ENCODE measurements at places on chromosomes 12 and 14. TPM values are rescaled to one million over a fixed set of nuclear protein-coding genes. Genes with fewer than 3 reads are reported as not detected.

The HOXC11 gene
- total RNA-seq = not detected

The PTPRB gene
- 93.6 TPM for total RNA-seq

The CACNA2D4 gene
- 12.6 TPM for total RNA-seq

The HOXC13 gene
- not detected for total RNA-seq

The COQ10A gene
- 16.5 TPM for total RNA-seq

The FAM181A gene
- total RNA-seq = 4.0 TPM

The RNU4-1 gene
- under 0.01 TPM for total RNA-seq

The KRT5 gene
- 19.0 TPM for total RNA-seq

The PTPN21 gene
- total RNA-seq = 31.6 TPM

The CPM gene
- 241 TPM for total RNA-seq

The KRT7 gene
- 33.6 TPM for total RNA-seq

The CD163L1 gene
- 22.0 TPM for total RNA-seq

GRCh38 chr12:96228566-96229248 lies 34.5 kb downstream of the ELK3 start:
- no peak for DNase-seq

- DNase-seq = no peak
Observed at GRCh38 chr14:36313898-36314297, 6.5 kb downstream of the MBIP start.

- no peak for DNase-seq
Observed at GRCh38 chr12:131818821-131819585, 9.2 kb upstream of the MMP17 start.

DNA sequence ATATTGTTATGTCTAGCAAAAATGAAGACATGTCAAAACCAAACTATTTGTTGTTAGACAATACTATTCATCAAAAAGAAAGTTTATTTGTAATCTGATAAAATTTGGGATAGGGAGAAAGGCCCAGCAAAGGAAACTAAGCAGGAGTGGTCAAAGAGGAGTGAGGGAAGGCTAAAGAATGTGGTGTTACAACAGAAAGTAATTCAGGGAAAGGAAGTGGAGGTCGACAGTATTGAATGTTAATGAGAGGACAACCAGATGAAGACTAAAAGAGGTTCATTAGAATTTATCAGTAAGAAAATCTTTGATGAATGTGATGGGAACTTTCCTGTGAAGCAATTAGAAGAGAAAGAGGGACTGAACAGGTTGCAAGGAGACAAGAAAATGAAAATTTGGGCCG lies 33.9 kb downstream of the PLCZ1 start:
- DNase-seq = no peak

- peak; percentile 50 for DNase-seq
Observed at GRCh38 chr12:116257215-116257614, 20.3 kb downstream of the MED13L start.

GRCh38 chr12:5078423-5078822 lies 34.7 kb downstream of the KCNA5 start:
- DNase-seq = no peak

- no peak for DNase-seq
Observed at GRCh38 chr12:49543914-49544815, 5.3 kb downstream of the KCNH3 start.

DNA sequence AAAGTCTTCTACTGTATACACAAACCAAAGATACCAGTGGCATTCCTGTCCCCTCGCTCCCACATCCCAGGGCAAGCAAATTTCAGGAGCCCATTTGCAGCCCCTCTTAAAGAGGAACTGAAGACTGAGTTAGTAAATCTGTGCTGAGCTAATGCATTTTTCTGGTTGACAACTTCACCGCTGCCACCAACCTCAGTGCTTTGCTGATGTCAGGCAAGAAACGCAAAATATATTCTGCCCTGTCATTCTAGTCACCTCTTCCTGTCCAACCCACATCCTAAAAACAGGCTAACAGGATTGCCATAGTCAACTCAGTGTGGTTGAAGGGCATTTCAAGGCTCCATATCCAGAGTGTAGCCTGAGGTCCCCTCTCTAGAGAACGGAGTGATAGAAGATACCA lies 59.4 kb upstream of the FICD start:
- DNase-seq = no peak

DNA sequence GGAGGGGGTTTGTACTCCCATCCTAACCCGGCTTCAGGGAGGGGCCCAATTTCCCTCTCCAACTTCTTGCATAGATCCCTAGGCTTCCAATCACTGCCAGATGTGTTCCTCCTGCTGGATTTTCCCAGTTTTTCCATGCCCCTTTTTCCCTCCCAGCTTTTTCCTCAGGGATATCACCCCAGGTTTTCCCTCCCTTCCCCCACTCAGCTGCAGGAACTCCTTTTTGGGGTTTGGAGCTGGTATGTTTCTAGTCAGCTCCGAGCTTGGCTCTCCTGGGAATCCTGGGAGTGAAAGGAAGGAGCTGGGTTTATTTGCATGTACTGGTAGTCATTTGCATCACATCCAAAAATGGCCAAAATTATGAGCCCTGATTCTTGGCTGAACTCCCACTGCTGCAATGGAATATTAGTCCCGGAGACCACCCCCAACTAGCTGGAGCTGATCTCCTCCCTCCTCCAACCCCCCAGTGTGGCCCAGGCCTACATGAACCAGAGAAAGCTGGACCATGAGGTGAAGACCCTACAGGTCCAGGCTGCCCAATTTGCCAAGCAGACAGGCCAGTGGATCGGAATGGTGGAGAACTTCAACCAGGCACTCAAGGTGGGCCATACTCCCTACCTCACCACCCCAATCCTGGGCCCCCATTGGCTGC lies 1.4 kb upstream of the RDH5 start:
- no peak for DNase-seq

- no peak for DNase-seq
Observed at GRCh38 chr12:110344657-110345056, 58.9 kb downstream of the ANAPC7 start.

GRCh38 chr14:99807413-99808153 lies 14.4 kb downstream of the EML1 start:
- no peak for DNase-seq

DNA sequence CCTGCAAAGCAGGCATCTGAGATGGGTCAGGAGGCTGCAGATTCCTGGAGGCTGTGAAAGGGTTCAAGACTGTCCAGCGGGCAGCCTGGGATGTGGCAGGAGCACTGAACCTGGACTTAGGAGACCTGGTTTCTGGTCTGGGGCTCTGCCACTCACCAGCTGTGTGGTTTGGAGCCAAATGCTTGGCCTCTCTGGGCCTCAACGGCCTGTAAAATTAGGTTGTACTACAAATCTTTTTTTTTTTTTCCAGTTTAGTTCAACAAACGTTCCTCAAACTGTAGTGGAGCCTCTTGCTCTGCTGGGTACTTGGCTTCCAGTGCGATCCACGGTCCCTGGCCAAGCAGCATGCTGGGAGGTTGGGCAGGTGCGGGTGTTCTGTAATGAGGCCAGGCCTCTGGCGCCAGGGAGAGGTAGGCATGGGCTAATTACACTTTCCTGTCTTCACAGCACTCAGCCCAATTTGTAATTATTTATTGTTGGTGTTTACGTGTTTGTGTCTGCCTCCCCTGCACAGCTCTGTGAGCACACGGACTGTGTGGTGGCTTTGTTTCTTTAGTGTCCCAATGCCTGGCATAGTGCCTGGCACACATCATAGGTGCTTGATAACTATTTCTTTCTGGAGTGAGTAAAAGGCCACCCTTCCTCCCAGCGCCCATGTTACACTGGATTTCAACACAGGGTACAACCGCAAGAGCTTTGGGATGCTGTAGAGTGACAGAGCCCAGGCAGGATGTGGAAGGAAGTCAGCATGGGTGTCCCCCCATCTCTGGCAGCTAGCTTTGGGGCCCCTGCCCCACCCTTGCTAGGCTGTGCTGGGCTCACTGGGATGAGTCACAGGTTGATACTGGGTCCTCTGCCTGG lies 5.8 kb upstream of the KRT80 start:
- DNase-seq = no peak

DNA sequence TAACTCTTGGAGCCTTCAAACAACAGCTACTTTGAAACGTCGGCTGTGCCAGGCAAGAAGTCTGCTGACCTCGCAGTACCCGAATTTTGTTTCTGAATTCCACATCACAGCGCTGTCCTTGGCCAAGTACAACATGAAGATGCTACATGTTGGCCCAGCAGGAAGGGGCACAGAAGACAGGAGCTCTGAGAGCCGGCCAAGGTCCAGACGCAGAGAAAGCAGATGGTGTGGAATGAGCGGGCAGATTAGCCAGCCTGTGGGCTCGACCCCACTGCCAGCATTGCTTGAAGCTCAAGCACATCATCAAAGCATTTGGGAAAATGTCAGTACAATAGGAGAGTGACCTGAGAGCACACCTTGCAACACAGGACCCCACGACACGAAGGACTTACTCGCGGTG lies 64.5 kb downstream of the FZD10 start:
- no peak for DNase-seq

- no peak for DNase-seq
Observed at GRCh38 chr12:43848786-43849185, 12.9 kb downstream of the TMEM117 start.

GRCh38 chr14:25896777-25897176 lies 701.1 kb downstream of the NOVA1 start:
- no peak for DNase-seq

GRCh38 chr14:94933486-94933885 lies 163.6 kb upstream of the GSC start:
- no peak for DNase-seq

- no peak for DNase-seq
Observed at GRCh38 chr14:72060917-72061316, 128.7 kb downstream of the RGS6 start.

DNA sequence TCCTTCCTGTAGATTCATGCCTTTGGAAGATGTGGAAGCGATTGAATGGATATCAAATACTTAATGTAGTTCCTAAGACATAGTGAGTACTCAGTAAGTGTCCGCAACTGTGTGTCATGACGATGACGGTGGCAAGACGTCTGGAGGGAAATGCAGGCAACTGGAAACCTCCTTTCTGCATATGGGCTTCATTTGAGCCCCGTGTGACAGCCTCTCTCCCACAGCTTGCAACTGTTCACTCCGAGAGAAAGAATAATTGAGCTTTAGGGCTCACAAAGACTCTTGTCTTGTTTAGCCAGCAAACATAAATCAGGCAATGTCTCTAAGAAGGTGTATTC lies 6.9 kb downstream of the CFAP251 start:
- DNase-seq = no peak

GRCh38 chr12:46127656-46128055 lies 137.3 kb upstream of the SCAF11 start:
- no peak for DNase-seq

GRCh38 chr14:103104654-103105452 lies 10.3 kb downstream of the EXOC3L4 start:
- peak; percentile 55 for DNase-seq

DNA sequence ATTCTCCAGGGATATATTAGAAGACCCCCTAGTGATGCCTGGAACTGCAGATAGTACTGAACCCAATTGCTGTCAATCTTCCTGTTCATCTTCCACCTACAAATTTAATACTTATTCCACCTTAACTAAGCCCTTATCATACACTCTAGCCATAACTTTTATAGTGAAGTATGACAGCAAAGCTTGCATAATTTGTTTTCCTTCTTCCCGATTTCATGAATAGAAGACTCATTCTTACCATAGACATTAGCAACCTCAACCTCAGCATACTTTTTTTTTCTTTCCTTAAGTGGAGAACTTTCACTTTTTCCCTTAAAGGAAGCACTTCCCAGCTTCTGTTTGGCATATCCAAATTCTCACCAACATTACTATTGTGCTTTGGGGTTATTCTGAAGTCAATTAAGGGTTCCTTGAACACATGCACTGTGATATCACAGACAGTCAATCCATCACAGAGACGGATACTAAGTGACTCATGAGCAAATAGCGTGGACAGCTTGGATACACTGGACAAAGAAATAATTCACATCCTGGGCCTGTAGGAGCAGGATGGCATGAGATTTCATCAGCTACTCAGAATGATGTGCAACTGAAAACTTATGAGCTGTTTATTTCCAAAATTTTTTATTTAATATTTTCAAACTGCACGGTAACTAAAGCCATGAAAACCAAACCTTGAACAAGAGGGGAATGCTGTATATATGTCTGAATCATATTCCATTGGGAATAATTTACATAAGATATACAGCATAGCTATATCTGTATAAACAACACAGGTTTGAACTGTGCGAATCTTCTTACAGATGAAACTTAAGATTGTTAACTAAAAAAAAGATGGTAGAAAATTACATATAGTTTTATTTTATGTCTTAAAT lies 63.9 kb downstream of the SYT1 start:
- DNase-seq = peak; percentile 4

DNA sequence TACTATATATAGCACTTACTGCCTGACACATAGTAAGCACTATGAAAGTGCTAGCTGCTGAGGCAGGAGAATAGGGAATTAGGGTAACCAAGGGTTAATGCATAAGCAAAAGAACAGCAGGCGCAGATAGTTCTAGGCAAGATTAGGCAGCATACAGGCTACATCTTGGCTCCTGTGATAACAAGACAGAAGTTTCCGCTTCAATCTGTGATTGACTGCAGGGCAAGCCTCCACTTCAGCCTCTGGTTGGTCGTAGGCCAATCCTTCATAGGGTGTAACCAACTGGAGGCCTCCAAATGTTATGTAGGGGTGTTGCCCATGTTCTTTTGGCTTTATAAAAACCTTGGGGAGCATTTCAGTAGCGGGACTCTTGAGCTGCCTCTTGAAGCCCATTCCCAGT lies 46.9 kb downstream of the KLHL28 start:
- DNase-seq = peak; percentile 55

- DNase-seq = no peak
Observed at GRCh38 chr12:11855983-11856374, 206.5 kb downstream of the ETV6 start.

DNA sequence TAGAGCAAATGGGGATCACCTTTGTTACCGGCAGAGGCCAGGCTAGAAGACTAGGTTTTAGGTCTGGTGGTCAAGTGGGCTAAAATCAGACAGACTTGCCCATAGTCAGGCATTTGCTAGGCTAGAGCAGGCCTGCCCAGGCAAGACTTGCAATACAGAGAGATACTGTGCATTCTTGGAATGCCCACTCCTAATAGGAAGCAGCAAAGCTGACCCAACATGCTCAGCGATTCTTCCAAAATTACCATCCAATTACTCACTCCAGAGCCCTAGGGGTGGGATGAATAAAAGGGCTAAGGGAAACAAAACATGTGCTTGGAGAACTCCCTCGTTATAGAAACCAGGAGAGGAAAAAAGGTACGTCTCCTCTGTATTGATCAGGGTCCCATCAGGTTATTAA lies 187.8 kb upstream of the AMIGO2 start:
- no peak for DNase-seq

Measured in lung (tissue), 17 donors.